WTC11 (cell line): ENCODE measurements at places on chromosomes 5 and 9. TPM values are rescaled to one million over a fixed set of nuclear protein-coding genes. Genes with fewer than 3 reads are reported as not detected.

DNA sequence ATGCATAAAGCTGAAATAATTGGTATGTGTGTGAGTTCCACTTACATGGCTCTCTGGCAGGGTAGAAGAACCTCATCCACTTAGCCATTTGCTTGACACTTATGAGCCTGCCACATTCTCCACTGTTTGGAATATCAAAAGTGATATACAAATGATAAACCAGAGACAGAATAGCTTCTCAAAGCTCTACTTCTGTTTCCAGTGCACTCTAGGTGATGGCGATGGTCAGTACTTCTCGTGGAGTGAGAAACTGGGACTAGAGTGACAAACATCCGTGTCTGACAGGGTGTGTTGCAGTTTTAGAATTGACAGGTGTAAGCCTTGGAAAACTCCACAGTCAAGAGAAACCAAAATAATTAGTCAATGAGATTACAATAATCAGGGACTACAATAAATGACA is 935.8 kb upstream of the TYRP1 start:
- no peak for DNase-seq

DNA sequence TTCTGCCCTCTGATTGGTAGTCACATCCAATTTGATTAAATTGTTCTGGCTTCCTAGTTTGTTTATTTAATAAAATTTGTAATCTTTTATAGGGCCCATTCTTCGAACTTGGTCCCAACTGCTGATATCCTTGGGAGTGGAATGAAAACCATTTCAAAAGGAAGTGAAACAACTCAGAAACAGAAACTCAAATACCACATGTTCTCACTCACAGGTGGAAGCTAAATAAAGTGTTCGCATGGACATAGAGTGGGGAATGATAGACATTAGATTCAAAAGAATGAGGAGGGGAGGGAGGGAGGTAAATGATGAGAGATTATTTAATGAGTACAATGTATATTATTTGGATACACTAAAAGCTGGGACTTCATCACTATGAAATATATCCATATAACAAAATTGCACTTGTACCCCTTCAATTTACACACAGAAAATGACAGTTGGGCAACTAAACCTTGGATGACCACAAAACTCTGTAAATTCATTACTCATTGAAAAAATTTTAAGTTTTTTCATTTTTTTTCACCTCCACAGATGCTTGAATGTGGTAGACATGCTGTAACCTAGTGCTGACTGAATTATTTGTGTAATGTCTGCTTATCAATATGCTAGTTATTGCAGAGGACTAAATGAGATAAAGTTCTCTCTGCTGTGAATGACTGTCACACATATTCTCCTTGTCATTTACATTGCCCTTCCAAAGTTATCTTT is 16.0 kb downstream of the ATP10B start:
- DNase-seq, result no peak

DNA sequence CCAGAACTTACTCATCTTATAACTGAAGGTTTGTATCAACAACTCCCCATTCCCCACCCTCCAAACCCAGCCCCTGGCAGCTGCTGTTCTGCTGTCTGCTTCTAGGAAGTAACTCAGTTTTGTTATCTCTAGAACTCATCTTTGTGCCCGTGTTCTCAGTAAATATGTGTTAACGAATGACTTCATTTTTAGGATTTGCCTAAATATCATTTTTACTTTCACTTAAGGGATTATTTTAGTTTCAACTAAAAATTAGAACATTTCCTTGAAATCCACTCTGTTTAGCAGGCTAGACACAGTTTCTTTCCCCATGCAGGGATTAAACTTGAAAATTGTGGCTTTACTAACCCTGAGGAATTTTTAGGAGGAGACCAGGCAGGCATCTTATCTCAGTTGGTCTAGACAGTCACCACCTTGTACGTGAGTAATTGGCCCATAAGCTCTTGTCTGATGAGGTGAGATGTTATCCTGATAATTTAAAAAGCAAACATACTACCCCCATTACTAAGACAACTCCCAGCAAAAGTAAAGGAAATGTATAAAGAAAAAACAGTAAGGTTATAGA is 68.2 kb upstream of the TNFAIP8 start:
- no peak for DNase-seq

DNA sequence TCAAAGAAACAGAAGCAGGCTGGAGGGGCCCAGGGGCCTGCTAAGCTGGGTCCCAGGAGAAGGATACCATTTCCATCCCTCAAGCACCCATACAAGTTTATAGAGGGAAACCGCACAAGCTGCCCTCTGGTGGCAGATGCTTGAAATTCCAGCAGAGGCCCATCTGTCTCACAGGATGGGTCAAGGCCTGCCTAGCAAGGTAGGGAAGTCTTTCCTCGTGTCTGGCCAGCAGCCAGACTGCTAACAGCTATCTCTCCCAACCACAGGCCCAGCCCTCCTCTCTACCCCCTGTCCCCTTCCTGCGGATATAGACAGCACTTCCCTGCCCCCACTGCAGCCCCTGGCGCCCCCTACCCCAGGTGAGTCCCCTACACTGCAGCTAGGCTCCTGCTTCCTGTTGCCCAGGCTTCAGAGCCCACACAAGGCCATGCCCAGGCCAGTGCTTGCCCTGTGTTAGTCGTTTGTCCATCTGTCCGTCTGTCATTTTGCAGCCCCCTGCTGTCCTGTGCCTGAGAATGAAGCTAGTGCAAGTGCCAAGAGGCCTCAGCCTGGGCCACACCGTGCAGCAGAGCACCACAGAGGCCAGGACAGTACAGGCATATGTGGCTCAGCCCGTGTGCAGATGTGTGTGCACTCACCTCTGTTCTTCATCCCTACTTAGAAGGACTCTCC is 26.2 kb downstream of the TCF7 start:
- DNase-seq, result peak; percentile 80

DNA sequence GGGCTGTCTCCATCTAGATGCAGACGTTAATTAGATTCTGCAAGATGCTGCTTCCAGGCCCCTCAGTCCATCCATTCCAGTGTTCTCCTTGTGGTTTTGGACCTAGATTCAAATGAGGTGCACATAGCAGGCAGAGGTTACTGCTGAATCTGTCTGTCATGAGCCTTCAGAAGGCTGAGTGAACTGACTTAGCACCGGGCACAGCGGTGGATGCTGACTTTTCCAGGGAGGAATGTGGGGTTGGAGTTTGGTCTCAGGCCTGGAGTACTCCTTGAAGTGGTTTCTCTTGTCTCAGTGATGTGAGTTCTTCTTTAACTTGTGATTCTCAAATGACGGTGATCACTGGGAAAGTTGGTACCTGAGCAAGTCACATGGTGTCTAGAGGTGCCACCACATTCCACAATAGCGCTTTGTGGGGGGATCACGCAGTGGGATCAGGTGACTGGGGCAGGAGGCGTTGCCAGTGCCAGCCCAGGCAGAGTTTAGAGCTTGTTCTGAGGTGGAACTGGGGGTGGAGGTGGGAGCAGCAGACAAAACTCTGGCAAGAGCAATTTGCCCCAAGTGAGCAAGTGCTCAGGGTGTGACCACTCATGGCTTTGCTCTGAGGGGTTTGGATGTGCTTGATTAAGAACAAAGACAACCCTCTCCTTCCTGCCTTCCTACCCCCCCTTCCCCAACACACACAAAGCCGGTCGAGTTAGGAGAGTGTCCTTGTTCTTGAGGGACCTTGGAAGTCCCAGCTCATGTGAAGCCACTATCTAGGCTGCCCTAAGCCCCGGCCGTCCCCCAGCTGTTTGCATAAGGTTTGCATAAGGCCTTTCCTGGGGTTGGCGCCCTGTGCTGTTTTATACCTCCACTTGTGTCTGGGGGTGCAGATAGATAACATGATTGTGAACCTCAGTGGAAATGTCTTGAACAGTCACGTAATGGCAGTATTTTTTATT is 25.1 kb downstream of the JADE2 start:
- DNase-seq, result no peak

DNA sequence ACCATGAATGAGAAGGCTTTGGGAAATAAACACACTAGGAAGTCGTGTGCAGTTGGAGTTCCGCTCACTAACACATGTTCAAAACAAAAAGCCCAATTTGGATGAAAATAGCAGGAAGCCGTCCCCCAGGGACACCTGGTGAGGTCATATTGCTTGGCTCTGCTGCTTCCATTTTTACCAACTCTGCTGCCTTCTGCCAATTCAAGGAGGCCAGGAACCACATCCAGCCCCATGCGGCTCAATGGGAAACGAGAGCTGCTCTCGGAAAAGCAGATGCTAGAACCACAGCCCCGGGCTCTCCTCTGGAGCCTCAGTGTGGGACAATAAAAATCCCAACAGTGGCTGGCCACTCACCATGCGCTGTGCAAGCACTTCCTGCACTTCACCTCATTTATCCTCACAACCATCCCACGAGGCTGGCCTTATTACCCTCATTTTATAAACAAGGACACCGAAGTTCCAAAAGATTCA is 13.4 kb downstream of the ADAM19 start:
- no peak for DNase-seq

DNA sequence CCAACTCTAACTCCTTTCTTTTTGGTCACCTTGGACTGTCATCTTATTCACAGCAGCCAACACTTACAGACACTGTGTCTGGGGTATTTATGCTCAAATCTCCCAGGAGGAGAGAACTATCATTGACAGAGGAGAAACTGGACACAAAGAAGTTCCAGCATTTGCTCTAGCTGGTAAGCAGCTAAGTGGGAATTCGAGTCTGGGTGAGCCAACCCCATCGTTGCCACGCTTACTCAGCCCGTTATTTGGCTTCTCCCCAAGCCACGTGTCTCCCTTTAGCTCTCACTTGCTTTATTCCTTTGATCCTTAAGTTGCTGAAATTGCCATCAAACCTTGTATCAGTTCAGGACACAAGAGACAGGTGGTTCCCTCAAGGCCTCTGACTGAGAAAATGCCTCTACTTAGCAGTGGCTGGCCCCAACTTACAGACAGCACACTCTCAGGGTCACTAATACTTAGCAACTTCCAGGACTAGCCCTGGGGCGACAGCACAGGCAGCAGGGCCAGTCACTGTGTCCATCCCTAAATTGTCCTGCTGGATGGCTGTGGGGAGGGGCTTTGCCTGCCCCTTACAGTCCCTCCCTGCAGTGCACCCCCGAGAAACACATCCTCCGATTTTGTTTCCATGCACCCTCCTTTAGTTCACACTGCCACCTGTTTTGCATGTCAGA is 1.4 kb downstream of the SLC36A2 start:
- DNase-seq, result no peak

- DNase-seq, result no peak
These were observed 184.0 kb downstream of the PBX3 start for GRCh38 chr9:125931211-125931610.

- DNase-seq, result no peak
These were observed 63.6 kb downstream of the NIPBL start for GRCh38 chr5:36939969-36940858.

DNA sequence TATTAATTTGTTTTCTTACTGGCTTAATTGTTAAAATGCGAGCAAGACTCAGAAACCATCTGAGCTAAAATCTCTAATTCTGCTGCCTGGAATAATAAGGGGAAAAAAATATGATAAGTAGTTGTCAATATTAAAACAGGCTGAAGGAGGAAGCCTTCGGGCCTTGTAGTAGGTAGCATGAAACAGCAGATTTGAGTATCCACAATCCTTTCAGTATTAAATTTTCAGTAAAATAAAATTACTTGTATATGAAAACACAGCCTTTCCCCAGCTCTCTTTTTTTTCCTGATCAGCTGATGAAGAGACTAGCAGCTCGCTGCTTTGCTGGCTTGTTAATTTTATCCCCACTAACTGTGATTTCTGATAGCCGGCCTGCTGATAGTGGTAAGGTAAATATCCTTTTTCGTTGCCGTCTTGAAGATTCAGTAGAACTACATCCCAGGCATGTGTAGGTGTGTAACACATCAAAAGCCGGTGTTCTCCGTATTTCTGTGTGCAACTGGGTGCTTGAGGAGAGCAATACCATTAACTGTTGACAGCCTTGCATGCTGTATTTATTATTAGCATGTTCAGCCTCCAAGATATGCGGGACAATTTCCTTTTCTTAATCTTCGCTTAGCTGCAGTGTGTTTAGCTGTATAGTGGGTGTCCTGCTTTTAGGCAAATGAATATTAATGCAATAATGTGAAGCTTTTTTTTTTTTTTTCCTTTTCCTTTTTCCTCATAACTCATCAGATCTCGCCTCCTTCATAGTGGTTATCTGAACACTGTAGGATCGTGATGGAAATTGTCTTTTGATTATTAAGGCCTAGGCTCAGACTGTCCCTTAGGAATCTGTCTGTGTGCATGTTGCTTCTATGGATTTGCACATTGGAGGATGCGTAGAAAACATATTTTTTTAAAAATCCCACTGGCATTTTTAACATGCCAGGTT is 144.6 kb downstream of the SMARCA2 start:
- DNase-seq, result no peak

GRCh38 chr9:70020991-70021571 is 22.6 kb upstream of the MAMDC2 start:
- no peak for DNase-seq

DNA sequence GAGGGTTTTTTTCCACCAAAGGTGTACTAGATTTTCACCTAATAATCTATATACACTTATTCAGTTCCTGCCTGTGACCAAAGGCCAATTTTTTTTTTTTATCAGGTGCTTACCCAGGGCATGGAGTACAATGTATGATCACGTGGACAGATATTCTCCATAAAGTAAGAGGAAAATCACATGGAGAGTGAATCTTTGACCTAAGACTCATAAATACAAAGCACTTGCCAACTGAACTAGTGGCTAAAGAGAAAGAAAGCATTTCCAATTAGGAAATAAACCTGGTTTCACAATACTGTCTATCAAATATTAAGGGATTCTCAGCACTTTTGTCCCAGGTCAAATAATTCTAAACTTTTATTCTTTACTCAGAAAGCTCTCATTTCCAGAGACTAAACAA is 33.0 kb upstream of the CEP120 start:
- no peak for DNase-seq

- no peak for DNase-seq
These were observed 47.7 kb downstream of the LIX1 start for GRCh38 chr5:97094579-97095317.

- no peak for DNase-seq
These were observed 657.6 kb downstream of the CCDC171 start for GRCh38 chr9:16210440-16210839.

DNA sequence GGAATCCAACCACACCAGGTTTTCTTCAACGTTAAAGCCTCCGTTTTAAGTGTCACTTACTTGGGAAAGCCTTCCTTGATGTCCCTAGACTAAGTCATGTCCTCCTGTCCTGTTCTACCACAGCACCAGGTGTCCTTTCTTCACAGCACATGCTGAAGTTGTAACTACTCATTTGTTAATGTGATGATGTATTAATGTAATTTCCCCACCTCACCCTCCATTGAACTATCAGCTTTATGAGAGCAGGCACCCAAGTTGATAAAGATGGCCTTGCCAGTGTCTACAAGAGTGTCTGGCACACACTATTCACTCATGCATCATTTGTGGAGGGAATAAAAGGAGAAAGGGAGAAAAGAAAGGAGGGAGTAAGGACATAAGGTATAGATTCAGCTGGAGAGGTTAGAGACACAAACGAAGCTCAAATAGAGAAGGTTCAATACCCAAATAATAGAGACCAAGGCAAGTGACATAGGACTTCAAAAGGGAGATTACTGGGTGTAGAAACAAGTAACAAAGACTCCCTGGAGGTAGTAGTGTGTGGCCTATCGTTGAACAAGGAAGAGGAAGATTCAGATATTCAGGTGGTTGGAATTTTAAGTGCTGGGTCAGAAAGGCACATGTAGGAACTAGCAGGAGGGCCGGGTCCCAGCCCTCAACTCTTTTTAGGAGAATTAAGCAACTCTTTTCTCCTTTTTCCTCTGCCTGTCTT is 6.6 kb downstream of the ITK start:
- DNase-seq, result no peak

Gene ADAMTSL2
- total RNA-seq, result 0.64 to 0.87 TPM (median 0.64 TPM) in 3 replicates

Gene NPR3
- 0.05 to 0.23 TPM (median 0.09 TPM) in 3 replicates for total RNA-seq

Gene CXCL14
- total RNA-seq, result 0.64 to 0.87 TPM (median 0.87 TPM) in 3 replicates

Gene COL15A1
- 0.22 to 0.44 TPM (median 0.39 TPM) in 3 replicates for total RNA-seq

Gene TAF1L
- total RNA-seq, result 0.02 to 0.09 TPM in 2 of 3 replicates, not detected in the other

Gene OBP2B
- not detected in 3 replicates for total RNA-seq
